ENCODE measurements at places on chromosomes 12 and 14.

DNA sequence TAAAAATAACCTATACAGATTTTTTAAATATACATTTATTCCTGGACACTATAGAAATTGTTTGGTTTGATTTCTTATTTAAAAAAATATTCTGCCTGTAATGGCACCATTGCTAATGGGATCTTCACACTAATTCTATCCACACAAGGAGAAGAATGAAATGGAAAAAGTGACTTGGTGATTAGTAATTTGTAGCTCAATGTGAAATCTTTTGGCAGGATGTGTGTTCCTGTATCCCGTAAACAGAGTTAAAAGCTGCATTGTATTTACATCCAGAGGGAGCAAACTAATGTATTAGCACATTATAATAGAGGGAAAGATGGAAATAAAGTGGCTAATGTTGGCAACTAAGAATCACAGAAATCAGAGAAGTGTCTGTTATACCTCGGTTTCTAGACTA is 1455.3 kb upstream of the FLRT2 start:
- DNase-seq, result no peak

DNA sequence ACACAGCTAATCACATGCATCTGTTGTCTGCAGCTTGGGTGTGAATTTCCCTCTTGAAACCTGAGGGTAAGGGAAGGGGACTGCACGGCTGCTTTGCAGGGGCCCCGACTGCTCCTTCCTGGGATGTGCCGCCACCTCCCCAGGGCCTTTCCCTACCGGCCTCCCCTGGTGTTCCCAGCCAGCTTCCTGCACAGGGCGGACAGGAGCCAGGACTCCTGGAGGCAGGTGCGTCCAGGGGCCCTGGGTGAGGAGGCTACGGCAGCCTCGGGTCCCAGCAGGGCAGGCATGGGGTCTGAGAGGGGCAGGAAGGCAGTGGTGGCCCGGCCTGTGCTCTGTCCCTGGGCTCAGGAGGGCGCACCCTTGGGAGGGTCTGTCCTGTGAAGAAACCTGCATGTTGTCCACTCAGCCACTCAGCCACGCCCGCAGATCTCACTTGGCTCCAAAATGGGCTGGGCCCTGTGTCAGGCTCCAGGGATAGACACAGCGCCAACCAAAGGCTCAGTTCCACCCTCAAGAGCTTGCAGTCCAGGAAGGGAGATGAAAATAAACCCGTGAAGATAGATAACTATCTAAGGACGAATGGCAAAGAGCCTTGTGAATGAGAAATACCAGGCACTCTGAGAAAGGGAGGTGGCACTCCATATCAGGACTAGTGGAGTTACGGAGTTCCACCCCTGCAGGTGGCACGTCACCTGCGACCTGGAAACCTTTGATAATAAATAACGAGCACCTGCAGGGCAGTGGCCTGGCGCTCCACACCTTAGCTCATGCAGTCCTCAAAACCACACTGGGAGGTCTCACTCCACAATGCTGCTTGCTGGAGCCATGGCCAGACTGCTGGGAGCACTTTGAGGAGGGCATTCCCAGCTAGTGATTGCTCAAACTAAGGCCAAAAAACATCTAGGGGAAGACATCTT is 427.4 kb downstream of the AACS start:
- DNase-seq, result no peak

DNA sequence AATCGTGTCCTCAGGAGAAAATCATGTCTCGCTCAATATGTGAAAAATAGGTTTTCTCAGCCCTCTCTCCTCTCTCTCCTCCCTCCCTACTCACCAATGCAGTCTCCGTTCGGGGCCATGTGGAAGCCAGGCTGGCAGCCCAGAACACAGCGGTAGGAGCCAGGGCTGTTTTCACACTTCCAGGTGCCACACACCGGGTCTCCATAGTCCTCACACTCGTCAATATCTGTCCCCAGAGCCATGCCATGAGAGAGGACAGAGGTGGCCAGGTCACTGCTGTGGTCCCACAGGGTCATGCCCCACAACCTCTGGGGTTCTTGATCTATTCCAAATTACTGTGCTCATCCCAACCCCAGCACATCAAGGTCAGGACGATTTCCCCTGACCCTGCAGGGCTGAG is 13.5 kb downstream of the ISCA2 start:
- no peak for DNase-seq

- no peak for DNase-seq
Measured at GRCh38 chr14:54789781-54790480, 112.7 kb downstream of the GCH1 start.

DNA sequence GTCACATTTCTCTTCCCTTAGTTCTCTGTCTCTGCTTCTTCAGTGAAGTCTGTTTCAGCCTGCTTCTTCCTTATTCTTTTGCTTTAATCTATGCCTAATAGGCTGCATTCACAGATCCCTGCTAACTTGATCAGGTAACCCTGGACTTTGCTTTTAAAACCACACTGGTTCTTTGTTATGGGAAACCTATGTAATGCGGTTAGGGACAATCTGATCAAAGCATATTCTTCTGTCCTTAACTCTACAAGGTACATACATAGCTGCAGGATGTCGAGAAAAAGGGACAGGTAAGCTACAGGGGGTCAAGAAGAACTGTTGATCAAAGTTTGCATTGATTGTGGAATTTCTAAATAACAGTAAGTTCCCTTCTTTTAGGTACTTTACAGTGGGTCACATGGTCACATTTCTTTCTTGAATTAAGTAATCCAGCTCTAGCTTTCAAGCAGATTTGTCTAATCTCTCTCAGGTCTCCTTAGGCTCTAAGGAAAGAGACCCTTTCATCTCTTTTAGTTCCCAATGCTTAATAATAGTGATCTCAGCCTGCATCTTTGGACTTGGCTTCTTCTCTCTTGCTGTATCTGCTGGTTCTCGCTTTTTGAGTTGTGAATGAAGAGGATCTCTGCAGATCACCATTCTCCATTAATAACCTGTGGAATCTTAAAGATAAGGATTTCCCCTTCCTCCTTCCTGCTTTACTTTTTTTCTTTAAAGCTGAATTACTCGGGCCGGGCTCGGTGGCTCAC is 3.8 kb downstream of the COPZ1 start:
- DNase-seq, result no peak

GRCh38 chr12:63319386-63319785 is 168.4 kb upstream of the AVPR1A start:
- peak; percentile 19 for DNase-seq

- no peak for DNase-seq
Measured at GRCh38 chr12:58238411-58238810, 297.0 kb downstream of the ATP23 start.

GRCh38 chr12:53695152-53696145 is 19.6 kb upstream of the ATP5MC2 start:
- peak; percentile 35 for DNase-seq

DNA sequence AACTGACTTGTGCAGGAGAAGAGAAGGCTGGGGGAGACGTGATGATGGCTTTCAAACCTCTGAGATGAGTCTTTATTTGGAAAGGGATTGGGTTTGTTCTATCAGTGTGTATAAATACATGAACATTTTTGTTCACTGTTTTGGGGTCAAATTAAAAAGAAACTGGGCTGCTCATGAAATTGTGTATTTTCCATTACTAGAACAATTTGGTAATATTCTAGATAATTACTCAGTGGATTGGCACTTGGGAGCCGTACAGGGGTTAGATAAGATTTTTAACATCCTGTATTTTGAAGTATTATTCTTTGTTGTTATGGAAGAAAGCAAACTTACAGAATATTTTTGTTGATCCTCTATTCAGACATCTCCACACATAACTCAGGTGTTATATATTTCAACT is 340.6 kb downstream of the PRKD1 start:
- DNase-seq, result no peak

DNA sequence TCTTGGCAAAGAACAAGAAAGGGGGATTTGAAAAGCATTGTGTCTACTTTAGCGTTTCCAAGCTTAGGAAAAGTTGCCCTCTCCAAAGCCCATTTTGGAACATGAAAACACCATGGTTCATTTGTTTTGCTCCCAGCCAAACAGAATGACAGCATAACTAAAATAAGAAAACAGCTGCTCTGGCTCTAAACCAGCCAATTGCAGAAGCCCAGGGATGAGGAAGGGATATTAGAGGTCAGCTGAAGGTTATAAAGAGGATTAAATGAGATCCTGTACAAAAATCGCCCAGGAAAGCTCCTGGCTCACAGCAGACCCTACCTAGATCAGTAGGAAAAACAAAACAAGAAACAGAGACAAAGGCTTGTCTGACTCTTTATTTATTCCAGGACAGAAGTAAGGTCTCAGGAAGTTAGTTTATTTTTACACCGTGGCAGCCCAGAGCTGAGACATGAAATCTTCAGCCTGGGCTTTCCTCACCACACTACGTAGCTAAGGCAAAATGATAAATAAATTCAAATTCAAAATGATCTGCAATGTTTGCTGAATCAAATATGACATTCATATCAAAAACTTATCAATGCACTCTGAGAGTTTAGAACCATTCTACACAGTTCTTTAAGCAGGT is 25.9 kb downstream of the SPX start:
- DNase-seq, result no peak

DNA sequence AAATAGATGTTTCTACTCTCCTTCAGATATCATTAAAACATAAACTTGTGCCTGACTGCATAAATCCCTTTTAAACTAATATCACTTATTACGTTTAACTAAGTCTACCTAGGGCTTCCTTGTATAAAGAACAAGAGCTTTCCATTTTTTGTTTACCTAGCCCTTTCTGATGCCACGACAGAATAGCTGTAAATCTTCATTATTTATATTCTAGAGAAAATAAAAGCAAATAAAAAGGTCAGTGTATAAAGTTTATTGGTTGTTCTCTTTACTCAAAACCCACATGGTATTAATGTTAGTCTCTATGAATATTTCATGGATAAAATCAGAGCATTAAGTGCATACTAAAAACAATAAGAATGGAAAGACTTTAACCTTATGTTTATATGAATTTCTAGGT is 269.1 kb downstream of the NAV3 start:
- DNase-seq, result no peak

- peak; percentile 96 for DNase-seq
Measured at GRCh38 chr12:6869049-6870021, 2.0 kb downstream of the TPI1 start.

DNA sequence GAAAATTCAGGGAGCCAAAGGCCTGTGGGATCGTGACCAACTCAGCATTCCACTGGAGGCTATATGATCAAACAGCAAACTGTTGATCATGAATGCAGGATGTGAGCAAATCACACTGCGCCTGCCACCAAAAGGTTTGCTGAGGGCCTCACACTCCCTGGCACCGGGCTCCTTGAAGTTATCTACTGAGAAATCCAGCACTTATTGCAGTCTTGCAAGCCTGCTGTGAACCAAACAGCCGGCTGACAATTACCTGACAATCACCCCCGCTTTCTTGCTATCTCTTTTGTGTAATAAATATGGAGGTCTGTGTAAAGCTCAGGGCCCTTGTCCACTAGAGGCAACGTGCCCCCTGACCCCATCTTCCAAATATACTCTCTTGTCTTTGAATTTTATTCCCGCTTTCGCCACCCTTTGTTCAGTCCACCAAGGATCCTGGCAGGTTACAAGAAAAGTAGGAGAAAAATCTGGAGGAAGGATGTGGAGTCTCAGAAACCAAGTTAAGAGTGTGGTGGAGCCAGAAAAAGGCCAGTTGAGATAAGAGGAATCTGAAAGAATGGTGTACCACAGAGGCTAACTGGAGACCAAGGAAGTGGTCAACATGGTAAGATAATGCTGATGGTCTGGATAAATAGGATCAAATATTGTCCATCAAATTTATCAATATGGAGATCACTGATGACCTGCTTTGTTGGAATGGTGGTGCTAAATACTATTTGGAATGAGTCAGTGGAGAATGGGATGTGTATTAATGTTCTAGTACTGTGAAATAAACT is 229.2 kb downstream of the ALX1 start:
- DNase-seq, result no peak

GRCh38 chr14:104708606-104709268 is 15.3 kb upstream of the ADSS1 start:
- peak; percentile 91 for DNase-seq

GRCh38 chr14:94775871-94776210 is 5.9 kb upstream of the GSC start:
- no peak for DNase-seq

DNA sequence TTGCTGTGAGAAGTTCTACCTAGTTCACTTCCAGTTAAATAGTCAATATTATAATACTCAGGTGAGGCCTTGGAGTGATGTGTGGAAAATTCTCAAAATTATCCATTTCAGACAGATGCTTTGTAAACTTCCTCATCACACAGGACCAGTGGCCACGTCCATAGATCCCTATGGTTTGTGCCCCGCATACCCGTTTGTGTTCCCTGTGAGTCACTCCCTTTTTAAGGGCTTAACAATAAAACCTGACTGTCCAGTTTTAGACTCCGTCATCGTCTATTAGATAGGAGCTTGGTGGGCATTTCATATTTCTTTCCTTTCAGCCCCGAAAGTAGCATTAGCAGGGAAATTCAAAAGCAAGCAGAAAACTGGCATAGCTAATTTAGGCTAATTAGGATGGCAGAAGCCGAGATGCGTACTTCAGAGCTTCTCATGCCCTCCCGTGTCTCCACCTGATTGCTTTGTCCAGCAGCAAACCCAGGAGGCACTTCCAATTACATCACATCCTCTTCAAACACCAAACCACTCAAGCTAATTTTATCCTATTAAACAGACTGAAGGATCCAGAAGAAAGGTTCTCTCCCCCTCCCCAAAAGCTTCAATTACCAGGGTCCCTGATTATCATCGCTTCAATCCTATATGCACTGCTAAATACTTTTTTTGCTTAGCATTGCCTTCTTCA is 186.6 kb upstream of the OTX2 start:
- DNase-seq, result peak; percentile 29

DNA sequence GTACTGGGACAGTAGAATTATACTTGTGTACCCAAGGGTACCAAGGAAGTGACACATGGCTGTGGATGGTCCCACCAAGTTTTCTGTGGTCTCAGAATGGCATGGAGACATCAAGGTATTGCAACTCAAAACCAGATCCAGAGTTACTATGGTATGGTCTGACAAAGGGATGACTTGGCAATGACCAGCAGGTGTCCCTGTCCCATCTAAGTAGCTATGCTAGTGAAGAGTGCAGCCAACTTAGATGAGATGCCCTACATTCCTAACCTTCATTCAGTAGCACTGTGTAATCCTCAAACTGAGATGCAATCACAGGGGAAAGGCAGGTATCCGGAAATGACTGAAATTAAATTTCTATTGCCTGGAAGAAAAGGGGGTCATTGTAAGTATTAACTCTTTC is 188.7 kb upstream of the TMEM260 start:
- DNase-seq, result peak; percentile 2

DNA sequence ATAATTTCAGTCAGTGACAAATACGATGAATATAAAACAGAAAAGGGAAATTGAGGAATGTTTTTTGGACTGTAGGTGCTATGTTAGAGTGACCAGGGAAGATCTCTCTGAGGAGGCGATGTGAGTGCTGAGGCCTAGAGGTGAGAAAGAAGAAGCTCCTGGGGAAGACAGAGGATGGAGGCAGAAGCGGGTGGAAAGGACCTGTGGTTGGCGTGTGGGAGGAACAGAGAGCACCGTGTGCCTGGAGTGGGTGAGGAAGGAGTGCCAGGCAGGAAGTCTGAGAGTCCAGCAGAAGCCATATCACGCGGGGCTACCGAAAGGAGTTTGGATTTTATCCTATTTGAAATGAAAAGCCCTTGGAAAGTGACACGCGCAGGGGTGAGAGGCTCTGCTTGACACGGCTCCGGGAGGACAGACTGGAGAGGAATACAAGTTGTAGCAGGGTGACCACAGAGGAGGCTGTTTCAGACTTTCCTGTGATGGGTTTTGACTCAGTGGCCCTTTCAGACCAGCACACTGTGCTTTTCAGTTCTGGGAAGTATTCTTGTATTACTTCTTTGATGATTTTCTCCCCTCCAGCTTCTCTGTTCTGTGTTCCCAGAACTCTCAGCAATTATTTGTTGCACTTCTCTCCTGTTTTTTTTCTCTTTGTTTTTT is 96.9 kb downstream of the VRK1 start:
- no peak for DNase-seq

Measured in ELF-1 (cell line).